Naive B cell (primary cell): ENCODE measurements at places on chromosomes 2 and 18. TPM values are rescaled to one million over a fixed set of nuclear protein-coding genes. Genes with fewer than 3 reads are reported as not detected.

COL6A3 gene
- not detected for polyA plus RNA-seq

SCLY gene
- polyA plus RNA-seq = 17.4 TPM

RNU2-63P gene
- 34.8 TPM for polyA plus RNA-seq

C2orf66 gene
- not detected for polyA plus RNA-seq

TWIST2 gene
- polyA plus RNA-seq = not detected

FSIP2 gene
- polyA plus RNA-seq = not detected

LHCGR gene
- not detected for polyA plus RNA-seq

GPATCH11 gene
- polyA plus RNA-seq = 35.3 TPM

HJURP gene
- not detected for polyA plus RNA-seq

IL36A gene
- polyA plus RNA-seq = not detected

ST6GAL2 gene
- polyA plus RNA-seq = not detected

DSG1 gene
- polyA plus RNA-seq = not detected

DRC1 gene
- not detected for polyA plus RNA-seq

ZBTB7C gene
- polyA plus RNA-seq = not detected

MYL12B gene
- polyA plus RNA-seq = 848 TPM

LAMA3 gene
- polyA plus RNA-seq = not detected

DPP10 gene
- not detected for polyA plus RNA-seq

GULP1 gene
- not detected for polyA plus RNA-seq

CAVIN2 gene
- 9.0 TPM for polyA plus RNA-seq

PDE1A gene
- polyA plus RNA-seq = not detected

ANKRD62 gene
- not detected for polyA plus RNA-seq

RPRM gene
- not detected for polyA plus RNA-seq

MYO5B gene
- polyA plus RNA-seq = not detected

ATP5MC3 gene
- 342 TPM for polyA plus RNA-seq

IL1R1 gene
- not detected for polyA plus RNA-seq

ITGA4 gene
- 150 TPM for polyA plus RNA-seq

IL36B gene
- not detected for polyA plus RNA-seq

SERPINB4 gene
- polyA plus RNA-seq = not detected

LRATD1 gene
- not detected for polyA plus RNA-seq
